GM23338 (cell line): ENCODE measurements at places on chromosomes 11 and 22.

DNA sequence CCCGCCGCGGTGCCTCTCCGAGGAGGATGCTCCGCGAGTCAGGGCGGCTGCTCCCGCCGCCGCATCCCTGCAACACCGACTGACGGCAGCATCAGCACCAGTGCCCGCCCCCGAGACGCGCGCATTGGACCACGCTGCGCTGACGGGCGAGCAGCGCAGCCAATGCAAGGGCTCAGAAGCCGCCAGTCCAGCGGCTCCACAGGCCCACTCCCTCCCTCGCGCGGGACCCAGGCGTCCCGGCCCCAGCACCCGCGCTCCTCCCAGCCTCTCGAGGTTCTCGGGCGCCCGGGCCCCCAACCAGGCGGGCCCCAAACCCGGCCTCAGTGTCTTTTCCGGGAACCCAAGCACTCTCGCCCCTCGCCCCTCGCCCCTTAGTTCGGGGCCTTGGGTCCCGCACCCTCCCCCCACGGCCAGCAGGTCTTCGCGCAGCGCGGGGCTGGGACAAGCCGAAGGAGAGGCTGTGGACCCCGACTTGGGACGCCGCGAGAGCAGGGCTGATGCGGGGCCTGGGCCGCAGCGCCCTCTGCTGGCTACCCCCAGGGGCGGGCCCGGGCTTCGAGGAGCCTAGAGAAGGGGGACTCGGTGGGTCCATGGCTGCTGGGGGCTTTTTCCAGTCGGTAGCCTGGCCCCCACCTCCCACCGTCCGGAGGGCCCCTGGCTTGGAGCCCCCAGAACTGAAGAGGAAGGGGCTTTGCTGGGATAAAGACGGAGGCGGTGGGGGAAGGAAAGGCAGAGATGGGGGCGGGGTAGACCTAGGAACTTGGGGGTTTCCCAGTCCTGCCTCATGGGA is at the start of gene NRXN2:
Gene NRXN2 (minus strand): TSS at position 81 of the 790 bp plus-strand sequence. CDS start 9,498 bp downstream, outside the sequence.
- peak; percentile 94 for DNase-seq

- DNase-seq, result no peak
Measured at GRCh38 chr22:40957601-40958000, 6.4 kb downstream of the RBX1 start.

DNA sequence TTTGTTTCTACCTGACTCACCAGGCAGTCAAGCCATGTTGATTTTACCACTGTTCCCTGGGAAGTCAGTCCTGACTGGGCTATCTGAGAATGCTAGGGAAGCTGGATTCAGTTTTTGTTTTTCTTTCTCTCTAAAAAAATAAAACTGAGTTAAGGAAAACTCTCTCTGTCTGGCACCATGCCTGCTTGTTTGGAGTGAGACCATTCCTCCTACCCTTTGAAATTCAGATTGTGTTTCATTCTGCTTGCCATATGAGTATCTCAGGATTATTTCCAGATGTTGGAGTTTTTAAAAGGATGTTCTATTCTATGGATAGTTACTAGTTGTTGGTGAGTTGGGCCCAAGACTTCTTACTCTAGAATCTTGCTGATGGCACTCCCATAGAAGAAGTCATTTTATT is 1917.0 kb downstream of the LRRC4C start:
- DNase-seq, result no peak

GRCh38 chr11:14330881-14331280 is 28.1 kb downstream of the RRAS2 start:
- DNase-seq, result no peak

DNA sequence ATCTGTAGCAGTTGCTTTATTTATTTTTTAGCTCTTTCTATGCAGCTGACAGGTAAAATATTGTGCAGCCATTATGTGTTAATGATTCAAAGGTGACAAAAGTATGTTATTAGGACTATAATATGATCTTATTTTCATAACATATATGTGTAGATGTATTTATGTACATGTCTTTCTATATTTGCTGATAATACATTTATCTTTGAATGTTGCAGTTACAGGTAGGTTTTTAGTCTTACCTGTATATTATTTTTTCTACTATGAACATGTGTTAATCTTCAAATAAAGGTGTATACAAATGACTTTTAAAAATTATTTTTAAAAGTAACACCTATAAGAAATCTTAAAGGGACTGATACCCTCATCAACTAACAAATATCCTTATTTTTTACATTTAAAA is 33.6 kb downstream of the FAR1 start:
- no peak for DNase-seq

DNA sequence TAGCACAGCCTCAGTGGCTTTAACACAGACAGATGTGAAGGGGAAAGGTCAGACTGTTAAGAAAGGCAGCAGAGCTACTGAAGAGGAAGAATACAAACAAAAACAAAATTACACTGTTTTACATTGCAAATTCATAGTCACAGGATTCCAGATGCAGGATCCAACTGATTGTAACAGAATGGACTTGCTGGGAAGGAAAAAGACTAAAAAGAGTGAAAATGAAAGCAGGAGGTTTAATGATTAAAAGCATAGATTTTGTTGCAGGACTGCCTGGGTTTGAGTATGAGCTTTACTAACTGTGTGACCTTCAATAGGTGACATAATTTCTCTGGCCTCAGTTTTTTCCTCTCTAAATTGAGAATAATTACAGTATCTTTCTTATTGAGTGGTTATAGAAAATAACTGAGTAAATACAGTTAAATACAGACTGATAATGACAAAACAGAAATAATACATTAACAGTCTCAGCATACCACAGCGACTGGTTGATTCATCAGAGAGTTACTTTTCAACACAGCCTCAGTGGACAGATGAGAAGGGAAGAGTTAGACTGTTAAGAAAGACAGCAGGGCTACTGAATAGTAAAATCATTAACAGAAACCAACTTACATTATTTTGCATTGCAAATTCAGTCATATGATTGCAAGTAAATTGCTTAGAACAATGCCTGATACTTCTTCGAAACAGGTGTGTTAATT is 704.2 kb upstream of the TENM4 start:
- DNase-seq, result no peak
